Gastroesophageal sphincter (tissue), 4 donors: ENCODE measurements at places on chromosomes 7 and 10. TPM values are rescaled to one million over a fixed set of nuclear protein-coding genes. Genes with fewer than 3 reads are reported as not detected.

- no peak for ATAC-seq
- H3K4me1 ChIP-seq, result no peaks in the 10 kb centered on the region
- H3K4me3 ChIP-seq, result no peak overlapping the region
Measured at GRCh38 chr7:102000123-102000522, 182.7 kb downstream of the CUX1 start.

DNA sequence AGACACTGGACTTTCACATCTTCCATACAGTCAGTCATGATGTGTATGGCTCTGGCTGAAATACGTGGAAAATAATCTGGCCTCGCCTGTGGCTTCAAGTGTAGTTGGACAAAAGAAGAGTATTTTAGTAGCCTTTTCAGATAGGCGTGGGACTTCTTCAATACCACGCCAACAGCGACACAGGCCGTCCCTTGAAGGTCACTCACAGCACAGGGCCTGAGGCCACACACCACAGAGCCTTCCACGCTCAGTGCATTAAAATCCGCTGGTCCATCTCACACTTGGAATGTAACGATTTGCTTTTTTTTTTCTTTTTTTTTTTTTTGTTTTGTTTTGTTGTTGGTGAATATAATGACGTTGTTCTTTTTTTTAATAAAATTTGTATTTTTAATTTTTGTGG, 51.8 kb upstream of the SUN1 start:
- no peaks in the 10 kb centered on the region for H3K27me3 ChIP-seq
- no peak overlapping the region for H3K4me3 ChIP-seq
- no peak for ATAC-seq
- H3K36me3 ChIP-seq, result no peaks in the 10 kb centered on the region
- peaks cover 34% of the 10 kb centered on the region for H3K4me1 ChIP-seq

DNA sequence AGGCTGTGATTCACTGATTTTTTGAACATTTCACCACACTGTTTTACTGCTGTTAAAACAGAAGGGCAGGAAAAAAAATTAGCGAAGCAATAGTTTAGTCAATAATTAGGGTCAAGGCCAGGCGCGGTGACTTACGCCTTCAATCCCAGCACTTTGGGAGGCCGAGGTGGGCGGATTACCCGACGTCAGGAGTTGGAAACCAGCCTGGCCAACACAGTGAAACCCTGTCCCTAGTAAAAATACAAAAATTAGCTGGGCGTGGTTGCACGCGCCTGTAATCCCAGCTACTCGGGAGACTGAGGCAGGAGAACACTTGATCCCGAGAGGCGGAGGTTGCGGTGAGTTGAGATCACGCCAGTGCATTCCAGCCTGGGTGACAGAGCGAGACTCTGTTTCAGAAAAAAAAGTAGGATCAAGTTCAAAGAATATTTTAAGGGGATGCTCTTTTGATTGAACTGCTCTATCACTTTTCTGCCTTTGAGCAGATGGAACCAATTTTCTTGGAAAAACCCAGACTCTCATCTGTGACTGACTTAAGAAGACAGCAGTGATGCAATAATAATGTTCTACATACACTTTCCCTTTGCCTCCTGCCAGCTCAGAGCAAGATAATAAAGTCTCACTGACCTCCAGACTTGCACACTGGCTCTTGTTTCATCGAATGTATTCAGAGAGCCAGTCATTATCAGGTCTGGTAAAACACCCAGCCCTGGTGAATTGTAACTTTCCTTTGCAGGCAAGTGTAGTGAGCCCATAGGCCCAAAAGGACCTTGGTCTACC, 1.6 kb upstream of the PPA1 start:
- no peak overlapping the region for H3K4me3 ChIP-seq
- ATAC-seq, result peak; percentile 21
- H3K4me1 ChIP-seq, result no peaks in the 10 kb centered on the region
- no peak overlapping the region for H3K27ac ChIP-seq

DNA sequence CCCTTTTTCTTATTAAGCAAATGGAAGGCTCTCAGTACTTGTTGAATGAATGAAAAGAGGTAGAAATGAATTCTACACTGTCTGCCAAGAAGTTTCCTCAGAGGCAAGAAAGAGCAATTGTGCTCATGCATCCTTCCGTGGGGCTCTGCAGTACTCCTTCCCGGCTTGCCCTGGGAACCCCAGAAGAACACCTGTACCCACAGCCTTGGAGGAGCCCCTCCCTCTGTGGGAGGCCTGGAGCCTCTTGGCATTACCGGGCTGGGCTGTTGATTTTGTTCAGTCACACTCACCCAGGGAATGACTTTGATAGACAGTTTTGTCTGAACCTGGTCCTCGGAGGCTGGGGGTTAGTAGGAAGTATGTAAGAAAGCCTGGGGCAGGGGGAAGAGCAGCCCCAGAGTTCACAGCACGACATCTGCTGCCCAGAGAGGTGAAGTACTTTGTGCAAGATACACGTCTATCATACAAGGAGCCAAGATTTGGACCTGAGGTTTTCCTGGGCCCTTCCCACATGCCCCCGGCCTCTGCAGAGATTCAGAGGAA, 134.8 kb upstream of the GDF10 start:
- no peaks in the 10 kb centered on the region for H3K27me3 ChIP-seq
- peak overlapping the region; percentile 38 for H3K4me3 ChIP-seq
- H3K4me1 ChIP-seq, result no peaks in the 10 kb centered on the region
- no peaks in the 10 kb centered on the region for H3K36me3 ChIP-seq
- no peak for ATAC-seq
- H3K27ac ChIP-seq, result peak overlapping the region; percentile 73

GRCh38 chr7:46032942-46033341, 111.9 kb upstream of the IGFBP3 start:
- H3K27ac ChIP-seq, result no peak overlapping the region
- no peak for ATAC-seq
- no peaks in the 10 kb centered on the region for H3K36me3 ChIP-seq
- H3K4me3 ChIP-seq, result no peak overlapping the region

Gene DPP6
- 40.0 TPM for total RNA-seq

Gene CYP2E1
- total RNA-seq, result 3.1 TPM
